CD4-positive, alpha-beta T cell treated with Interleukin-2 at 100 ng/mL for 4 hours (primary cell): ENCODE measurements at places on chromosomes 7 and 10.
A peak's percentile ranks its signal among the peaks of the same experiment; 100 is the strongest.

DNA sequence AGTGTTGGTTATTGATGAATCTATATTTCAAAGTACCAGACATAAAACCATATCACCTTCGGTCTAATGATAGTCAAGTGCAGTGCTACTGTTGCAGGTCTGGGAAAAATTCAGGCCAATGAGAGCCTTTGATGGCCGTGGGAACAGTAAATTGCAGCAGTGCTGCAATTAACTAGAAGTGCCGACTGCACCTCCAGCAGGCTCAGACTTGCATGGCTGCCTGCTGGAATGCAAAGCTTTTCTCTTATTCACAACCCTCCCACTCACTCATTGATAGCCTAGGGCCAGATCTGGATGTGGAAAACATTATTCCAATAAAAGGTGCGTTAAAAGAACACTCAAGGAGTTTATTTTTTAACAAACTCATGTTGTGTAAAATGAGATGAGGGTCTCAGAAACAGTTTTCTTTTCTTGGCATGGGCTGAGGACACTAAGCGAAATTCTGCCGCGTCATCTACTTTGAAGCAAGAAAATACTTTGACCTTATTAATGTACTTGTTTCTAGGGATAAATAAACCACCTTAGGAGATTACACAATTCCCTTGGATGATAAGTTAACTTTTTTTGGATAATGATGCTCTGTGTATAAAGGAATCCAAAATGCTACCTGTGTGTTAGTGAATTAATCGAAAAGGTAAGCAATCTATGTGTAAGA is 17.1 kb downstream of the PLXDC2 start:
- DNase-seq, result no peak

DNA sequence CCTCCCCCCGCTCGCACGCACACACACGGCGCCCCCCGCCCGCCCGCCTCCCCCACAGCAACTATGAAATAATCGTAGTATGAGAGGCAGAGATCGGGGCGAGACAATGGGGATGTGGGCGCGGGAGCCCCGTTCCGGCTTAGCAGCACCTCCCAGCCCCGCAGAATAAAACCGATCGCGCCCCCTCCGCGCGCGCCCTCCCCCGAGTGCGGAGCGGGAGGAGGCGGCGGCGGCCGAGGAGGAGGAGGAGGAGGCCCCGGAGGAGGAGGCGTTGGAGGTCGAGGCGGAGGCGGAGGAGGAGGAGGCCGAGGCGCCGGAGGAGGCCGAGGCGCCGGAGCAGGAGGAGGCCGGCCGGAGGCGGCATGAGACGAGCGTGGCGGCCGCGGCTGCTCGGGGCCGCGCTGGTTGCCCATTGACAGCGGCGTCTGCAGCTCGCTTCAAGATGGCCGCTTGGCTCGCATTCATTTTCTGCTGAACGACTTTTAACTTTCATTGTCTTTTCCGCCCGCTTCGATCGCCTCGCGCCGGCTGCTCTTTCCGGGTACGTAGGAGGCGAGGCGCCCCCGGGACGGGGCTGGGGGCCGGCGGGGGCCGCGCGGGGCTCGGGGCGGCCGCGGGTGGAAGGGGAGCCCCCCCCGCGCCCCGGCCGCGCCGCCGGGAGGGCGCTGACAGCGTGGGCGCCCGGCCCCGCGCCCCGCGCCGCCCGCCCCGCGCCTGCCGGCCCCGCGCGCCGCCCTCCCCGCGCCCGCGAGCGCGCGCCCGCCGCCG is 441 bp downstream of the BMI1 start:
- DNase-seq, result peak; percentile 61

- DNase-seq, result no peak
These were observed 262.7 kb upstream of the HABP2 start for GRCh38 chr10:113290137-113290536.

- DNase-seq, result no peak
These were observed 140.4 kb upstream of the AUTS2 start for GRCh38 chr7:69457595-69458504.

DNA sequence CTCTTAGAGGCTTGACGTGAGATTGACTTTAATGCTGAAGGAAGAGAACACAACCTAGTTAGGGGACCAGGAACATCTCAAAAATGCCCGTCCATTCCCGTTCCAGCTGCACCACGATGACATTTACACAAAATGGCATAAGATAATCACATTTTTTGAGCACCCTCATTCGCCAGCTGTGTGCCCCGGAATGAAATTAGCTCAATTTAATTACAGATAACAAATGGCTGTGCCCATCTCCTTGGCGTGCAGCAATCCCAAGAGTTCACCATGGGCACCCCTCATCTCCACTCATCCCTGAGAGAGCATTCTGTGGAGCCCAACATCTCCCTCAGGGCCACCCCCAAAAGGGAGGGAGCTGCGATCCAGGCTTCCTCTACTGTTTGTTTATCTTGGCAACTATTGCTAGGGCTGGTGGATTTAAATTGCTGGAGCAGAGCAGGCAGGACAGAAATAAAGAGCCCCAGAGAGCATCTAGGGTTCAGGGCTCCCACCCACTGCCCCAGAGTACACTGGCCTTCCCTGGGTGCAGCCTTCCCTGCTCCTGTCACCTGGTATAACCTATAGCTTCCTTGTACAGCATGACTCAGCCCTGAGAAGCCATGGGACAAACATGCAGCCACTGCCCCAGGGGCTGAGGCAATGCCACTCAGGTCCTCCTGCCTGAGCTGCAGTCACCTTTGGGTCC is 263.5 kb downstream of the ZEB1 start:
- no peak for DNase-seq
